ENCODE measurements at places on chromosomes 16 and 17.

DNA sequence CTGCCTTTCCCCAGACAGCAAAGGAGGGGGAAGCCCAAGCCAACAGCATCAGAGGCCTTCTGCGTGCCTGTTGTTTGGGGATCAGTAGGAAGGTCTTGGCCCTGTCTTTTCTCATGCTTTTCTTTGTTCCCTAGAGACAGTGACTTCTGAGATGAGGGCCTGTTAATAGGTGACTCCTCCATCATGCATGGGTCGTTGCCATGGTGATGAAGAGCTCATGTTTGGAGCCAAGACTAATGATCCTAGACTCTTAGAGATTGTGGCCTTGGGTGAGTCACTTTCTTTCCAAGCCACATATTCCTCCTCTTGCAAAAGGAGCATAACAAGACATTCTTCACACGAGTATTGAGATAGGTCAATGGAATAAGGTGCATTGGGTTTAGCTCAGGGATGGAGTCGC is 201.1 kb upstream of the ASIC2 start:
- DNase-seq: no peak

DNA sequence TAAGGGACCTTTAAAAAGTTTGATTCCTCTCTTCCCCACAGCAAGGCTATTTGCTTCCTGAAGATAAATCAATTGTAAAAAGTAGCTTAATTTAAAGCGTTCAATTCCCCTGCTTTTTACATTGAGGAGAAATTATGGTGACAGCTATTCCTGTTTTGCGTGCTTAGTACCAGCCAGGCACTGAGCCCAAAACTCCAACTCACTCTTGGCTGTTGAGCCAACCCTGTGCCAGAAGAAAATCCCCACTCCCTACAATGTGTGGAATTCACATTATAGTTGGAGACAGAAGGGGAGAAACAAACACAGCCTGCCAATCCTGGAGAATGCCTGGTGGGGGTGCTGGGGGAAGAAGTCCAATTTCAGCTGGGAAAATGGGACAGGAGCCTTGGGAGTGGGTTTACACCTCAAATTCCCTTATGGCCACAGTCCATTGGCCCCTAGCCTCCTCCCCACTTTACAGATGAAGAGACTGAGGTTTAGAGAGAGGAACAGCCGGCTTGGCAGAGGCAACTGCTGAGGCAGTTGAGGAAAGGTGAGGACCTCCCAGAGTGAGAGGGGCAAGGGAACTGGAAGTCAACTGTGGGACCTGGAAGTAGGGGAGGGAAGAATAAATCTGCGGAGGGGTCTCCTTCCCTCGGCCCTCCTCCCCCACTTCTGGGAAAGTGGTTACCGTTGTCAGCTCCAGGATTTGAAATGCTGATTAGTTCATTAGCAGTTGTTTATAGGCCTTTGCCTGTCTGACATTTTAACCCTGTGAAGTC is 26.1 kb downstream of the CDH1 start:
- DNase-seq: no peak

- DNase-seq: peak; percentile 27
These were observed at the start of gene BMERB1 for GRCh38 chr16:15434425-15435215. BMERB1 (plus strand) TSS chr16:15434588; CDS start chr16:15434654, 66 bp downstream.

- DNase-seq: no peak
These were observed 66.0 kb downstream of the SMPD3 start for GRCh38 chr16:68382296-68382718.

DNA sequence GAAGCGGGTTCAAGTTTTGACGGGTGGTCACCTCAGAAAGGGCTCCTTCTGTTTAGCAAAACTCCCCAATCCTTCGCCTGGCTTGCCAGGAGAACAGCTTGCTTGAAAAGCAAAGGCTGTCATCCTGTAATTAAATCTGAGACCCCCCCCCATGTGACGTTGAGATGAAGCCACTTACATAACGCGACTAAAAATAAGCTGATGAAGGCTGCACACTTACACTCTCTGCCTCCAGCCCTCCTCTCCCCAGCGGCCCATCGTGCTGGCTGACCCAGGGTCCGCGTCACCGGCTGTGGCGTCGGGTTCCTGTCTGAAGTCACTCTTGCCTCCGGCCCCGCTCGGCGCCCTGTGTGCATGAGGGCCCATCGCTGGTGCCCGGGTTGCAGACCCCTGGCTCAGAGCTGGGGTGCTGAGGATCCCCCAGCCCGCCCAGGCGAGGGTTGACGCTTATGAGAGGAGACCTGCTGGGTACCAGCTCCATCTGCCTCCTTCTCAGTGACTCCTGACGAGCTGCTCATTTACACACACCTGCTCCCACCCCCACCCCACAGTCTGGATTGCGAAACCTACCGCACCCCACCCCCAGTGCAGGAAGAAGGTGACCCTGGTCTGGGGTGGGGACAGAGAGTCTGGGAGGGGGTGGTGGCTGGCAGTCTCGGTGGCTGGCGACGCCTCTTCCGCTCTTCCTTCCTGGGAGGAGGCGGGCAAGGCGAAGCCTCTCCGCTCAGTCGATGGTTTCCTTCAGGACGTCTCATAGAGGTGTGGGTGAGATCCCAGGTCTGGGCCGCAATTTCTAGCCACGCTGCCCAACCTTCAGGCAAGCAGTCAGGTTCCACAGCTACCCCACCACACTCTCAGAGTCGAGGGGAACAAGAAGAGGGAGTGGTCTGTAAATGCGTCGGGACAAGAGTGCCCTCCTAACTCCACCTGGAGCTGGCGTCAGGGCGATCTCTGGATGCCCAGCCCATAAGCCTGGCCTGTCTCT is 3.1 kb upstream of the BAIAP2 start:
- DNase-seq: no peak

DNA sequence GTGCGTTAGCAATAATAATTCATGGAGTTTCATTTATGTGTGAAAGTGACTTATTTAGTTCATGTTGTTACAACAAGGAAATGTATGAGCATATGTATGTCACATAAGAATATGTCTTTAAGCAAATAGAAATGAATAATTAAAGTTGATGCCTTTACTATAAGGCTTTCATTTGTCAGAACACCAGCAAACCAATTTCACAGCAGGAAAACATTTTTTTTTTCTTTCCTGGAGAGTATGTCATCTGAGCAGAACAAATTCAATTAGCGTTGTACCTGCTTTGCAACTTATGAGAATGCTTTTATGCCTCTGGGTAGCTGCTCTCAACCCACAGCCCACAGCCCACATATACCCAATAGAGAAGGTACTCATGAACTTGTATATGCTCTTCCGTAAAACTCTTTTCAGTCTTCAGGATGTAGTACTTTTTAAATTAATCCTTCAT is 26.3 kb upstream of the APOH start:
- DNase-seq: no peak

DNA sequence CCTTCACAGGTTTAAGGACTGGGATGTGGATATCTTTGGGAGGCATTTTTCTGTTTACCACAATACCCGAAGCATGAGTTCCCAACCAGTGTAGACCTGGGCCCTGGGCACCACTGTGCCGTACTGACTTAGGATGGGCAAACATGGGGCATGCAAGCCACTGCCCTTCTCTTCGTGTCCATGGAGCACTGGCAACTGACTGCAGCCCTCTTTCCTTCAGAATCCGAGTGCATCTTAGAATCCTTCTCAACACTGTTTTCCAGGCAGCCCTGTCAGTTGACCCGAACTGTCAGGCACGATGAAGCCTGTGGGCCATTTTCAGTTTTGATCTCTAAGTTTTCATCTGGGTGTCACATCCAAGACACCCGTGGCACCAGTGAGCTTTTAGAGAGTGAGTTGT is 59.2 kb downstream of the SHISA6 start:
- DNase-seq: no peak

GRCh38 chr17:50452630-50453300 is 15.9 kb downstream of the CHAD start:
- DNase-seq: no peak

DNA sequence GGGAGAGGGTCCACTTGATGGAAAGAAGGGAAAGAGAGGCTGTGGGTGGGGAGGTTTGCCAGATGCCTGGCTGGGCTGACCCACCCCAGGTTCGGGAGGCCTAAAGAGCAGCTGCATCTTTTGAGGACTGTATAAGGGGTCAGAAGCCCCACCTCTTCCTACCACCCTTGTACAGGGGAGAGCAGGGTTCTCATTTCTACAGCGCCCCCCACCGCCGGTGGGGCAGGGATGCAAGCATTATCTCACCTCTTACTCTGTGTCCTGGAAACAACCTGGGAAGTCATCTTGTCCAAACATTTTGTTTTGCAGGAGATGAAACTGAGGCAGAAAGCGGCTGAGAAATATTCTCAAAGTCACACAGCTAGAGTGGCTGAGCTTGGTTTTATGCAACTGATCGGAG is 22.5 kb upstream of the CCDC182 start:
- DNase-seq: no peak

DNA sequence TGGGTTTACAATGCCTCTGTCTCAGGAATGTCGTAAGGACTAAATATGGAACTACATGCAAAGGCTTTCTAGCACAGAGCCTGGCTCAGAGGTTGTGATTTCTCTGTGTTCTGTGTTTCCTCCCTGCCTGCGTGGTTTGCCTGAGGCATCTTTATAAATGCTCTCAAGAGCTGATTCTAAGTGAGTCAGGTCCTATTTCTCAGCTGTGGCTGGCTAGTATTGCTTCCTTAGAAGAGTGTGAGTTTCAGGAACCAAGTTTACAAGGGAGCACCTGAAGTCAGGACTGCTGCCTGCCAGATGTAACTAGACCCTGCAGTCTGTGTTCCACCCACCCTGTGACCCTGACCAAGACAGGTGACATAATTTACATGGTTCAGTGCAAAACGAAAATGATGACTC is 8.0 kb upstream of the CCL1 start:
- DNase-seq: peak; percentile 14

DNA sequence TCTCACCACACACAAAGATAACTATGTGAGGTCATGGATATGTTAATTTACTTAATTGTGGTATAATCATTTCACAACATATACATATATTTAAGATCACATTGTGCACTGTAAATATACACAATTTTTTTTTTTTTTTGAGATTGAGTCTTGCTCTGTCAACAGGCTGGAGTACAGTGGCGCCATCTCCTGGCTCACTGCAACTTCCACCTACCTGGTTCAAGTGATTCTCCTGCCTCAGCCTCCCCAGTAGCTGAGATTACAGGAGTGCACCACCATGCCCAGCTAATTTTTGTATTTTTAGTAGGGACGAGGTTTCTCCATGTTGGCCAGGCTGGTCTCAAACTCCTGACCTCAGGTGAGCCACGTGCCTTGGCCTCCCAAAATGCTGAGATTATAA is 11.5 kb upstream of the PRSS54 start:
- DNase-seq: no peak

GRCh38 chr16:85586380-85587104 is 26.6 kb upstream of the GSE1 start:
- no peak for DNase-seq

DNA sequence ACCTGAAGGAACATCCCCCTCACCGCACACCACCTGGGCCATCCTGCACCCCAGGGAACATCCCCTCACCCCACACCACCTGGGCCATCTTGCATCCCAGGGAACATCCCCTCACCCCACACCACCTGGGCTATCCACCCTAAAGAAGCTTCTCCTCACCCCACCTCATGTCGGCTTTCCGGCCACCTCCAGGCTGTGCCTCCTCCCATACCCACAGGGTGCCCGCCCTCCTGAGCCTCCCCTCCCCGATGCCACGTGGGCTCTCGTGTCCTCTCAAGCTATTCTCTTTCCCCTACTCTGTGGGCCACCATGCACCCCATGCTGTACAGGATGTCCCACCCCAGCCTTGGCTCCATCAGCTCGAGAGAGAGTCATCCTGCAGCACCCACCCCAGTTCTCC is 18.0 kb downstream of the MYLK3 start:
- DNase-seq: no peak

- DNase-seq: peak; percentile 50
These were observed 54.9 kb downstream of the SREBF1 start for GRCh38 chr17:17781591-17782496.

DNA sequence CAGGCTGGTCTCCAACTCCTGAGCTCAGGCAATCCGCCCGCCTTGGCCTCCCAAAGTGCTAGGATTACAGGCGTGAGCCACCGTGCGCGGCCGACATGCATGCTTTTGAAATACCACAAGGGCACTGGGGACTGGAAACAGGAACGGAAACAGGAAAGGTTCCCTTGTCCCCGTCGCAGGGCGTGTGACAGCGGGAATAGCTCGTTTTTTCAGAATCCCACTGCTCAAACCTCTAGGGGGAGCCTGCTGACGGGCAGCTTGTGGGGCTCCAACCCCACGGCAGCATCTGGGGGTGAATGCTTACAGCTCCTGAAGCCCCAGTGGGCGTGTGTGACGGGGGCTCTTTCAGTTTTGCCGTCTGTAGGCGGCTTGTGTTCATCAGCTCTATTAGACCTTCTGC is 18.8 kb upstream of the ASGR2 start:
- DNase-seq: no peak

GRCh38 chr16:11835891-11836649 is 15.3 kb downstream of the RSL1D1 start:
- DNase-seq: no peak

DNA sequence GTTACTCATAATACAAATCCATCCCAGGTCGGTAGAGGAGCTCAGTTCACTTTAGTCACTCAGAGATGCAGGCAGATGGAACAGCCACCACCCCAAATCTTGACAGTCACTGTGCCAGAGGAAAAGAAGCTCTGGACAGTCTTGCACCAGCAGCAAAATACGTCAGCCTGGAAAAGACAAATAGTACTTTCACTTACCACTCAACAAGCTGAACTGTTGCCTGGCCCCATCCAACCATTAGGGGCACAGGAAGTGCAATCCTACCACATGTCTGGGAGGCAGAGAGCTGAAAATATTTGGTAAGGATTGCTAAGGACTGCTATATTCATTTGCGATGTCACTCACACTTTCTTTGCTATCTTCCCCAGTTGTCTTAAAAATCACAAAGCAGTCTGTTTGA is 239.1 kb upstream of the TOX3 start:
- no peak for DNase-seq

GRCh38 chr17:33290253-33290652 is 2.8 kb downstream of the ASIC2 start:
- DNase-seq: no peak

DNA sequence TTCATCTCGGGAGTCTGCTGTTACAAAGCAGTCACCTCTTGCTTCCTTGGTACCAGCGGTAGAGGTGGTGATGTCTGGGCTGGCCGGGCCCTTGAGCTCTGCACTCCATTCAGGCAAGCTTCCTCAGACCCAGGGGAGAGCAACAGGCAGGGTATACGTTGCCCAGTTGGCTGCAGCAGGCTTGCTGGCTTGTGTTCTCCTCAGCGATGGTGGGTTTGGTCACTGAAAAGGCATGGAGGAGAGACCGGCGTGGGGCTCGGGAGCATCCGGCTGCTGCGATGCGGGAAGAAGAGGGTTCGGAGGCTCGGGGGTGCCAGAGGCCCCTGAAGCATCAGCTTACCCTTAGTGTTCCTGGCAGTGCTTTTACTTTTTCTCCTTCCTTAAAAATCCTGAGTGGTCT is 25.8 kb downstream of the SAP30BP start:
- DNase-seq: no peak

Data from mesothelial cell of epicardium (in vitro differentiated cells).